Islet precursor cell (in vitro differentiated cells): ENCODE measurements at places on chromosomes 7 and 10.
A peak's percentile ranks its signal among the peaks of the same experiment; 100 is the strongest.

DNA sequence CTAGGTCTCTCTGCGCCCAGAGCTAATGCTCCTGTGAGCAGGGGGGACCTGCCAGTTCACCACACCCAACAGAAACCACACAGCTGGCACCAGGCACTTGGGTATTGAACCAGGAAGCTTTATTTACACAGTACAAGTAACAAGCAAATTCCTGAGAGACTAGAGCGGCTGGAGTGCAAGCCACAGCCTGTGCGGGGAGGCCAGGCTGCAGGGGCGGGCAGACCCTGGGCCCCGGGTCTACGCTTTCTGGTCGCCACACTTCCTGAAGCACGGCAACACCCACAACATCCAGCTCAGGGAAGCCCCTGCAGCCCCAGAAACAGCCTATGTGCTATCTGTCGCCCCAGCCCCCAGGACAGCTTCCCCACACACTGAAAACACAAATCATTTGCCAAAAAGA is 125.0 kb downstream of the FAM53B start:
- DNase-seq = no peak

DNA sequence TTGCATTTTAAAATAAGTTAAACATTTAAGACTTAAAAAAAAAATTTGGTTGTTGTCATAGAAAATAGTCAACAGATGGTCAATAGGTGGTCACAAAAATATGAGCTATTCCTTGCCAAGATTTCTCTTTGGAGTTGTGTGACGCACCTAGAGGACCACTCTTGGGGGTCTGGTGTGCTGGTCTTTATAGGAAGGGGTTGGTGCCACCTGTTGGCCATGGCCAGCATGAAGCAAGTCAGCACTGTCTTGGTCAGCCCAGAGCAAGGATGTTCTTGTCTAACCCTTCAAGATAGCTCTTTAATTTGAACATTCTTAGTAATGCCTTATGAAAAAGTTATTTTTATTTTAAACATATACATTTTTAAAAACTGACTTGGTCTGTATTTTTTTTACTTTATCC is 267.9 kb upstream of the CNTNAP2 start:
- peak; percentile 75 for DNase-seq

DNA sequence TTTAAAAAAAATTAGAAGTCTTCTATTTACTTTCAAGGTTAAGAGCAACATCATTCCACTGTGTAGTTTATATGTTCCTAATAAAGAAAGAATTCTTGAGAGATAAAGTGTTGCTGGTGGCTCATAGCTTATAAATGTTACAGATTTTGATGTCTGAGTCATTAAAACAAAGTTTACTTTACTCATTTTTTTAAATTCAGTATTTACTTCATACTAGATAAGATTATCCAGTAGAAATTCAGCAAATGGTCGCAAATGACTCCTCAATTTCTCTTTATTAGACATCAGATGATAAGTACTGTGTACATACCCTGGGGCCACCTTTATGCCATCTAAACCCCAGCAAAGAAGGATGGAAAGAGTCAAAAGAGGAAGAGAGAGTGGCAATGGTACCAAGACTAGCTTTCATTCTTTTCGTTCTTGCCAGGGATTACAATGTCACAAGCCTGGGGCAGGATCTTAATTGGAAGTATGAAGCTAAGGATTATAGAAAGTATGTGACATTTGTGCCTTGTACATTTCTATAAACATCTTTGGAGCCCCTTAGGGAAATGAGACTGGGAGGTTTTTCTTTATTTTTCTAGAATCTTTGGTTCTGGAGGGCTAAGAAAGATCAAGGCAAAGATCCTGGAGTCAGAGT is 206.1 kb downstream of the CHRM2 start:
- no peak for DNase-seq

- peak; percentile 46 for DNase-seq
Observed at GRCh38 chr7:44064791-44065430, 456 bp downstream of the PGAM2 start.

DNA sequence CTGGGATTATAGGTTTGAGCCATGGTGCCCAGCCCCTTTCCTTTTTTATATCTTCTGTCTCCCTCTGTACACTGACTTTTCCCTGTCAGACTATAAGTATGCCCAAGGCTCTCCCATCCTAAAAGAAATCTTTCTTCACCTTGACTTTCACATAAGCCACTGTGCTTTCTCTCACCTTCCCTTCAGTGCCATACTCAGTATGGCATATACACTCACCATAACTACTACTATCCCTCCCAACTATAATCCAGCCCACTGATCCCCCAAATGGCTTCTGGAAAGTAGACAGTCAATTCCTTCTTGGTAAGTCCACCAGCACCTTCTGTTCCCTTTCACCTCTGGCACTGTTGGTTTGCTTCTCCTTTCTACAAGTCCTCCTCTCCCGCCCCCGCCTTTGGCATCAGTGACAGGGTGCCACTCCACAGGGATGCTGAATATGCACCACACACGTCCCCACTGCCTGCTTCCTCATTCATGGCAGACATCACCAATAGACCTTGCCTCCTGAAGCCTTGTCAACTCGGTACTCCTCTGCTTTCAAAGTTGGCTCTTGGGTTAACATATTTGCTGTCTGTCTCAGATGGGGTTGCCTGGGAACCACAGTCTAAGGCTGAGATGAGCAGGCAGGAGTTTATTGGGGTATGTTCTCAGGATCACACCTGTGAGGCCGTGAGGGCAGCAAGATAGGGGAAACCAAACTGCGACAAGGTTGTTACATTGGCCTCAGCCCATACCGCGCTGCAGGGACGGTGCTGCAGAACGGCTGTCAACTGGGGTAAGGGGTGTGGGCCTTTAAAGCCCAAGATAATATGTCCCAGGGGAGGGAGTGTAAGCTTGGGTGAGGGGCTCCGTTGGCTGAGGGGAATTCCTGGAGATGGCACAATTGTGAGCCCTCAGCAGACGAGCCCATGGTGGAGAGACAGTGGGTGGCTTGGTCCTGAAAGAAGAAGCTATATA is 7.2 kb upstream of the PSAP start:
- no peak for DNase-seq

GRCh38 chr7:69813637-69814240 is 215.5 kb downstream of the AUTS2 start:
- no peak for DNase-seq

- DNase-seq = no peak
Observed at GRCh38 chr10:129514568-129515451, 47.8 kb downstream of the MGMT start.
